ENCODE measurements at places on chromosomes 2 and 18. TPM values are rescaled to one million over a fixed set of nuclear protein-coding genes. Genes with fewer than 3 reads are reported as not detected.

- no peak for DNase-seq
Observed at GRCh38 chr2:101734505-101735165, 37.1 kb downstream of the MAP4K4 start.

Gene EMILIN2
- total RNA-seq = 15.4 TPM

DNA sequence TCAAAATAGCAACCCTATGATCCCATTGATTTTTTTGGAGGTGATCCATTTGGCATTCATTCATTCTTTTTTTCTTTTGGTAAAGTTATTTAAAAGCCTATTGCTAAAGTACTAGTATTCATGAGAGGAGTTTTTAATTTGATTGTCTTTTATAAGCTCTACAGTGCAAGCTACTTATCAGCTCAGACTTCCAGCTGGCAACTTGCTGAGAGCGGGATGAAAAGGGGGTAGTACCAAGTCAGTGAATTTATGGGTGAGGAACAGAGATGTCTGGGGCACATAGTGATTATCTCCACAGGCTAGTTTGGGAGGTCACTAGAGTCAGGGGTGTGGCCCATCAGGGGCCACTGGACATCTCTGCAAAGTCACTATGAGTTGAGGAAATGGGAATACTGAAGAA lies 202.4 kb downstream of the PIK3C3 start:
- DNase-seq = no peak

GRCh38 chr2:159051661-159052060 lies 83.2 kb downstream of the TANC1 start:
- no peak for DNase-seq

DNA sequence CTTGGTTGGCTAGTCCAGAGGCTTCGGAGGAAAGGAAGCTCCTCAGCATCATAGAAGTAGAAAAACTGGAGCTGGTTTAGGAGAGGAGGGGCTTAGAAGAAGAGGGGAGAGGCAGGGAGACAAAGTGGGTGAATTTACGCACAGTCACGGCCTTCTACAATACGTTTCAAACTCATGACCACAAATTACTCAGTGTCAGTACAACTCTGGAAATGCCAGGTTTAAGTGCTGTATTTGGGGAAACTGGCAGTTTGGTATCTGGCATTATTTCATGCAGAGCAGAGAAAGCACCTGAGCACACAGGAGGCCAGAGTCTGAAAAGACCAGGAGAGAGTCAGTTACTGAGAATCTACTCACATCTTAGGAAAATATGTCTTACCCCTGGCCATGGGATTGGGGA lies 55.4 kb downstream of the XRCC5 start:
- DNase-seq = no peak

Gene EGR4
- not detected for total RNA-seq

DNA sequence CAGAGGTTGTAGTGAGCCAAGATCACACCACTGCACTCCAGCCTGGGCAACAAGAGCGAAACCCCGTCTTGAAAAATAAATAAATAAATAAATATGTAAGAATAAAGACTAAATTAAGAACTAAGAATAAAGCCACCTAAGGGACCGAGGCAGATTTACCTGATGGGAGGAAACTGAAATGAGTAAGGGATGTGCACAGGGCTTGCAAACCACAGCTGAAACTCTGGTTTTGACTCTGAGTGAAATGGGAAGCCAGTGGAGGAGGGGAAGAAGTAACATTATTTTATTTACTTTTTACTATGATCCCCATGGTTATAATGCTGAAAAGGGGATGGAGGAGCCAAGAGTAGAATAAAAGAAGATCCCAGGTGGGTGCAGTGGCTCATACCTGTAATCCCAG lies 107.3 kb downstream of the CABYR start:
- DNase-seq = no peak

DNA sequence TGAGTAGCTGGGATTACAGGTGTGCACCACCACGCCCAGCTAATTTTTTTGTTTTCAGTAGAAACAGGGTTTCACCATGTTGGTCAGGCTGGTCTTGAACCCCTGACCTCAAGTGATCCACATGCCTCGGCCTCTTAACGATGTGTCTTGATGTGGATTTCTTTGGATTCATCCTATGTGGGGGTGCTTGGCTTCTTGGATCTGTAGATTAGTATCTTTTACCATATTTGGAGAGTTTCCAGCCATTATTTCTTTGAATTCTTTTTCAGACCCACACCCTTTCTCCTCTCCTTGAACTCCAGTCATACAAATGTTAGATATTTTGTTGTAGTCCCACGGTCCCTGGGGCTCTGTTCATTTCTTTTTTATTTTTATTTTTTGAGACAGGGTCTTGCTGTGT lies 6.8 kb upstream of the TOGARAM2 start:
- DNase-seq = no peak

Gene FIGN
- total RNA-seq = 5.9 TPM

DNA sequence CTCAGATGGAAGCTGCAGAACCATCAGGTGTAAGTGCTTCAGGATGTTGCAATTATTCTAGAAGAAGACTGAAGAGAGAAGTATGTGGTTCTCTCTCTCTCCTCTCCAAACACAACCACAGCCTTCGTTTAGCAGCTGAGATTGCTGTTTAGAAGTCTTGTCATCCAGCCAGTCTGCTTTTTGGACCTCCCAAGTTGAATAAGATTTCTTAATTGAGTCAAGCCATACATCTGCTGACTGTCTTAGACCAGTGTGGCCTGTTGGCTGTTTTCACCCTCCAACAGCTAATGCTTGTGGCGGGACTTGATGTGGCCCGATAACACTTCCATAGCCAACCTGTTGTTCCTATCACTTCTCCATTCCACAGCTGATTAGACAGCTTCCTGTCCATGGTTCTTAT lies 91.3 kb upstream of the TMEM17 start:
- peak; percentile 23 for DNase-seq

- DNase-seq = no peak
Observed at GRCh38 chr2:217849154-217849975, 153.4 kb downstream of the TNS1 start.

Gene RGPD4
- not detected for total RNA-seq

GRCh38 chr2:175154661-175155082 lies 13.3 kb downstream of the ATF2 start:
- DNase-seq = no peak

GRCh38 chr2:179354739-179355537 lies 90.3 kb upstream of the SESTD1 start:
- no peak for DNase-seq

DNA sequence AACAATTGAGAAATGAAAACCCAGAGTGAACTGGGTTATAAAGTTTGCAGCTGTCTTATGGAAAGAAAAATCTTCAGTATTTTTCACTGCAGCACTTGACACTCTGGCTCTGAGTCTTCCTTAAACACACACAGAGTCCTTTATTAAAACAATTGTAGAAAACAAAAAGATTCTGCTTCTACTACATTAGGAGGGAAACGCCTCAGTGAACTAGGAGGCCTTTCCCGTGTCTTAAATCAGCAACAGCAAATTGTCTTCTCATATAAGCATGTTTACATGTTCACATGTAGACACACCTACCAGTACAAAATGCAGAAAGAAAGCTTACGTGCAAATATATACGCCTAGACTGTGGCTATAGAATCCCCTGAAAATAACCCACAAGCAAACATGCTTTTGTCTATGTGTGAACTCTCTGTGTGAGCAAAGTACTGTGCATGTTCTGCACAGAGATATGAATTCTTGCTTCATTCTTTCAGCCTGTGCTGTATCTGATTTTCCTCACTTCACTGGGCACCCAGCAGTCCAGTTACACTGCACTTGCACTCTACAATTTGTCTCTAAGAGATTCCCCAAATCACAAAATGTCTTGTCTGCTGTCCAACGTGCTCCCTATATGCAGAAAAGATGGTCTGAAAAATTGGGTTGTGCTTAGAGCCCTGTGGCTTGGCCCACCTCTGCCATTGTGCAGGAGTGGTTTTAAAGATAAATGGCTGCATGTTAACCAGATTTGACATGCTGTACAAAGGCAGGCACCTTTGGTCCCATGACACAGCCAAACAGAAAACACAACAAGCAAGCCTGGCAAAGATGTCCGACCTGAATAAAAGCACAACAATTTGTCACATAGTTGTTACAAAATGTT lies 24.5 kb downstream of the ZEB2 start:
- no peak for DNase-seq

Gene FNDC4
- total RNA-seq = 13.4 TPM

Gene SLC20A1
- total RNA-seq = 30.8 TPM

GRCh38 chr2:33238111-33238510 lies 238.3 kb upstream of the RASGRP3 start:
- DNase-seq = no peak

Gene RAPGEF4
- total RNA-seq = 6.4 TPM

DNA sequence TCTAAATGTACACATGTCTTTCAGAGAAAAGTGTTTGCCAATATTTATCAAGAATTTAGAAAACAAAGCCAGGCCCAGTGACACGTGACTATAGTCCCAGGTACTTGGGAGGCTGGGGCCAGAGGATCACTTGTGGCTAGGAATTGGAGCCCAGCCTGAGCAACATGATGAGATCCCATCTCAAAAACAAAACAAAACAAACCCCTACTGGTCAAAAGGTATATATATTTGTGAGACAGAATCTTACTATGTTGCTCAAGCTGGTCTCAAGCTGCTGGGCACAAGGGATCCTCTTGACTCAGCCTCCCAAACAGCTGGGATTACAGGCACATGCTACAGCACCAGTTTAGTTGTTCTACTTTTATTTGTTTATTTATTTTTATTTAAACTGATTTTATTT lies 79.2 kb downstream of the ZDBF2 start:
- DNase-seq = no peak

- no peak for DNase-seq
Observed at GRCh38 chr18:75478996-75479880, 51.7 kb upstream of the SMIM21 start.

Gene STEAP3
- 9.3 TPM for total RNA-seq

- no peak for DNase-seq
Observed at GRCh38 chr2:212926940-212927339, 224.5 kb downstream of the IKZF2 start.

DNA sequence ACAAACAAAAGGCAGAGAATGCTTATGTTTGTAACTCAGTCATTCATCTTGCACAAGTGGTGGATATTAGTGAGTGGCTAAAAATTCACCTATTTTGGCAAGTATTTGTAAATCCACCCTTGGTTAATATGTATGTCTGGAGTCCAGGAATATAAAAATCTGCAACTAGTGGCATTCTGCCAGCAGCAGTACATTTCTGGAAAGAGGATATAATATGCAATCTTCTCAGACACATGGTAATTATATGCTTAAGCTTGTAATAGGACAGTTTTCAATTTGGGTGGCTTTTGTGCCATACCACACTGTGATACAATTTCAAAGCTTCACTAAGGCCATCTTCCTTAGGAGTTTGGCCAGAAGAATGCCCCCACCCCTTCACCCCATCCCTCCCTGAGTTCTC lies 693.3 kb downstream of the MBD2 start:
- DNase-seq = no peak

Gene CCBE1
- 0.75 TPM for total RNA-seq

GRCh38 chr2:234308813-234309195 lies 188.1 kb downstream of the ARL4C start:
- peak; percentile 59 for DNase-seq

DNA sequence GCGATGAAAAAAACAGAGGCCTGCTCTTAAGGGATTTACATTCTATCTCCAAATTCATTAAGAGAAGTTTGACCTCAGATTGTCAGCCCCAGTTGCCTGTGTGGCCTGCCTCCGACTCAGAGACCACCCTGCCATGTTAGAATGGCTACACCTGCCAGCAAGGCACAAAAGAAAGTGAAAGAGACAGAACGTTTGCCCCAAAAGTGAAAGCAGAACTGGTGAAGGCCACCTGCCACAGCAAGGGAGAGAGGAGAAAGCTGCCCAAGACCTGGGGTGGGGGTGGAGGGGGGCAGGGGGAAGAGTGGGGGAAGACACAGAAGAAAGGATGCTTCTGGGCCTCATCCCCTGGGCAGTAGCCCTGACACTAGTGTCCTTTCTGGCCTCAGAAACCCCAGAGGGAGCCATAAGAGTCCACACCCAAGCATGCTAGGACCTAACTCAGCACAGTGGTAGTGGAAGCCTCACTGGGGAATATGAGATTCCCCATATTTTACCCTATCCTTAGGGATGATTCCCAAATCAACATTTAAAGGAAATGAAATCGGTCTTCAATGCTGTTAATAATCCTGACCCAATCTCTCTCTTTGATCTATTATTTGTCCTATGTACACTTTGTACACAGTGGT lies 389.7 kb downstream of the TXNL1 start:
- DNase-seq = no peak

DNA sequence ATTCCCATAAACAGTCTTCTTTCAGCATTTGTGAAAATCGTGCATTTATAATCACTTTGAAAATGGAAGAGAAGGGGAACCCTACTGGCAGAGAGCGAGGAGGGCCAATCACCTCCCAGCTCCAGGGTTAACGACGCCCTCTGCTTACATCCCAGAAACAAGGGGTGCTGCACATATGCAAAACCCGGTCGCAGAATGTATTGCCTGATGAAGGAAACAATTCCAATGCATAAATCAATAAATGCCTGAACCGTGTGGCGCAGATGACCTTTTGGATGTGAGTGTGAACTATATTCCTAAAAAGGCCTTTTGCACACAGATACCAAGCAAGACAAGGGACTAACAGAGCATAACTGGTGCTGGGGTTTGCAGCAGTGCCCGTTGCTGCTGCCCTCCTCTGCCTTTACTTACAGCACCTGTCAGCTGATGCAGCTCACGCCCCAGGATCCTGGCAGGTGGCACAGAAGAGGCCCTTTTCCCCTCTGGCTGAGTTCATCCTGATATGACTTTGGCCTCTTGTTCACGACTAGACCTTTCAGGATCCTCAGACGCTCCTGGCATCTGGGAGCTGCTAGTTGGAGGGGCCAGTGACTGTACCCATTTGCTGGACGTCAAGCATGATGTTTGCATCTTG lies 67.8 kb downstream of the MYT1L start:
- DNase-seq = no peak

DNA sequence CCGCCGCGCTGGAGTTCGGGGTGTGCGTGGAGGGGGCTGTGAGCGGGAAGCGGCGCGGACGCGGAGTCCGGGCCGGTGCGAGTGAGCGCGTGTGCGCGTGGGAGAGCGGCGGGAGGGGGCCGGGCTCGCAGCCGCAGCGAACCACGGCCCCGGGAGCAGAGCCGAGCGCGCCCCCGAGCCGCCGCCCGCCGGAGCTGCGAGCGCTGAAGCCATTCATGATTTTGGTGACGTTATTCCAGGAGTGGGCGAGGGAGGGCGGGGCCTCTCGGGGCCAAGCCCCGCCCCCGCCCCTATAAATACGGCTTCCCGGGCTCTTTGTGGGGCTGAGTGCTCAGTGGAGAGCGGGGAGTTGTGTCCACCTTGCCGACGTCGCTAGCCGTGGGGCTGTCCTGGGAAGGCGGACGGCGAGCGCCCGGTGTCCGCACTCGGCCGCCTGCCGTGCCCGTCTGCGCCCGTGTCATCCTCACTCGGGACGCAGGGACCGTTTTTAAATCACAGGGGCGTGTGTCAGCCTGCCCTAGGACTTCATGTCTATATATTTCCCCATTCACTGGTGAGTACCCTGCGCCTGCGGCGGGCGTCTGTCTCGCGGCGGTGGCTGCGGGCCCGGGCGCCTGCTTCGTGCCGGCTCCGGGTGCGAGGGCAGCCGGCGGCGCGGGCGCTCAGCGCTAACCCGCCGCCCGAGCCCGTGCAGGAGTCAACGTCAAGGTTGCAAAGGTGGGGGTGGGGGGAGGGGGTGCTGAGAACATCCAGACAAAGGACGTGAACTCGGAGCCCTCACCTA lies at the start of gene LBH:
TSS of gene LBH (plus strand) at position 323 of the 784 bp plus-strand sequence. CDS start at position 528, 205 bp downstream.
- peak; percentile 89 for DNase-seq

Gene PREPL
- 62.7 TPM for total RNA-seq

- no peak for DNase-seq
Observed at GRCh38 chr18:666177-666576, 8.7 kb downstream of the TYMS start.
